Right cardiac atrium (tissue), 5 donors: ENCODE measurements at places on chromosomes 5 and 9.

DNA sequence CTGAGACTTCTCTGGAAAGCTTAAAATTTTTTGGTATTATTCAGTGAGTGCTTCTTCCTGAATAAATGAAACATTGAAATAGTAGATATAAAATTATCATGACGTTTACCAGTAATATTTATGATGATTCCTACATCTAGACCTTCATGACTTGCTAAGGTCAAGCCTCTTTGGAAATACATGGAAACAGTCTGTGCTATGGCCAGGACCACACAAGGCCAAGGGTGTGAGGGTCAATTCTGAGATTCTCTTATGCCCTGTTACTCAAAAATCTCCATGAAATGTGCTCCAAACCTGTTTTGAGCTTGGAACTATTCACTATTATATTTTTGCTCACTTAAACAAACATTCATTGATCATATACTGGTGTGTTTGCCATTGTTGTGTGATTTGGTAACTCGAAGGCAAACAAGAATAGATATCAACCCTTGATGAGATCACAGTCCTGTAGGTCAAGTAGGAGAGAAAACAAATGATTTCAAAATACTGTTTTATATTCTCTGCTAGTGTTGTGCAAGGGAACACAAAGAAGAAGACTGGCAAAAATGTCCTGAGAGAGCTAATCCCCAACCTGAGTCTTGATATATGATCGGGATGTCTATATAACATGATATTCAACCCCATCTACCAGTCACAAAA, 1254.9 kb upstream of the DMAC1 start:
- no peak for DNase-seq

- DNase-seq = no peak
Observed at GRCh38 chr5:644509-644908, 32.4 kb downstream of the CEP72 start.

DNA sequence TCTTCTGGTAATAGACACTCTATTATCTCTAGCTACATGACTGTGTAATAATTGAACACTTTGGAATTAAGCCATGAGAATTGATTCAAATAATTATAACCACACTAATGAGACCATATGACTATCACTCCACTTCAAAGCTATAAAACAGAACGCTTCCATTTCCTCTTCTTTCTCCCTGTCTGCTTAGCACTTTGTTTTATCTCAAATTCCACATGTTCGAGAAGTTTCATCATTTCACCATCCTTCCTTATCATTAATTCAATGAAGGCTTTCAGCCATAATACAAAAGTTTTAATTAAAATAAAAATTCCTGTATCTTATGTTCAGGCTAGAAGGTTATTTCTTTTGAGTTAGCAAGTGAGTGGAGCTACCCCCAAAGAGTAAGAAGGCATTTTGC, 7.4 kb upstream of the DCTN4 start:
- no peak for DNase-seq

GRCh38 chr5:168592014-168592368, 12.8 kb upstream of the PANK3 start:
- DNase-seq = peak; percentile 79

DNA sequence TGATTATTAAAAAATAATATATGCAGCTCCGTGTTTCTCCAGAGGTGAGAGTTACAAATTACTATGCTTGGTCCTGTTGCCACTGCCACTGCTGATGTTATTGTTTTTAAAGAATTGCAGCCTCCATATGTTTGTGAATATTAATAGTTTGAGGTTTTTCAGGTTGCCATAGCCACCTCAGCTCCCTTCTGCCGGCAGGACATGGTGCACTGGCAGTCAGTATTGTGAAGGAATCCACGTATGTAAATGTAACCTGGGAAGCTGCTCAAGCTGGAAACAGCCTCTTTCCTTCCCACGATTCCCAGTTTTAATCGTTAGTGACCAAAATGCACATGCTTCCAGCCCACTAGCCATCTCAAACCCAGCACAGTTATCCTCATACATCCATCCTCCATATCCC, 184.4 kb upstream of the CCNG1 start:
- DNase-seq = no peak

- peak; percentile 80 for DNase-seq
Observed at GRCh38 chr9:127846443-127847177, 7.8 kb downstream of the ENG start.

GRCh38 chr5:172798422-172799215, 27.6 kb upstream of the DUSP1 start:
- no peak for DNase-seq

- no peak for DNase-seq
Observed at GRCh38 chr9:94875300-94876020, 149.0 kb downstream of the AOPEP start.

DNA sequence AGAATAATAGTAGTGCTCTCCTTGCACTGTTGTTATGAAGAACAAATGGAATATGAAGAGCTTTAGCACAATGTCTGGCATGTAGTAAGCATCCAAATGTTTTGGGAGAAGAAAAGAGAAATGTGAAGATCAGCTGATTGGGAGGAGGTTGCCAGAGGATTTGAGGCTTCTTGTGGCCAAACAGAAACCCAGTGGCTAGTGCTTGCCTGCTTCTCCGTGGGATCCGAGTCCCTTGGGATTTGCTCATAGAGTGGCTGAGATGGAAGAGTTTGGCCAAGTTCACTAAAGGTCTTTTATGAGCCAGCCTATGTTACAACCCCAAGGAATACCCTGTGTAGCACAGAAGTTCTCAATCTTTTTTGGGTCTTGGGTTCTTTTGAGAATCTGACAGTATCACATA, 86.0 kb downstream of the ANGPTL2 start:
- DNase-seq = no peak

- no peak for DNase-seq
Observed at GRCh38 chr5:33848554-33848953, 43.2 kb downstream of the ADAMTS12 start.

GRCh38 chr9:18314316-18314715, 159.6 kb upstream of the ADAMTSL1 start:
- DNase-seq = no peak

- no peak for DNase-seq
Observed at GRCh38 chr9:15453956-15454355, 31.3 kb downstream of the SNAPC3 start.

- DNase-seq = no peak
Observed at GRCh38 chr5:8396756-8397155, 527.8 kb downstream of the MTRR start.

GRCh38 chr9:13588151-13589033, 308.9 kb upstream of the MPDZ start:
- DNase-seq = no peak

GRCh38 chr5:102018690-102019089, 277.4 kb downstream of the SLCO4C1 start:
- no peak for DNase-seq

GRCh38 chr5:41695920-41696582, 174.2 kb downstream of the OXCT1 start:
- DNase-seq = no peak

GRCh38 chr5:178113141-178113787, at the start of gene N4BP3:
TSS of gene N4BP3 (plus strand) at chr5:178113532. CDS start at chr5:178119584, 6,052 bp downstream.
- no peak for DNase-seq

DNA sequence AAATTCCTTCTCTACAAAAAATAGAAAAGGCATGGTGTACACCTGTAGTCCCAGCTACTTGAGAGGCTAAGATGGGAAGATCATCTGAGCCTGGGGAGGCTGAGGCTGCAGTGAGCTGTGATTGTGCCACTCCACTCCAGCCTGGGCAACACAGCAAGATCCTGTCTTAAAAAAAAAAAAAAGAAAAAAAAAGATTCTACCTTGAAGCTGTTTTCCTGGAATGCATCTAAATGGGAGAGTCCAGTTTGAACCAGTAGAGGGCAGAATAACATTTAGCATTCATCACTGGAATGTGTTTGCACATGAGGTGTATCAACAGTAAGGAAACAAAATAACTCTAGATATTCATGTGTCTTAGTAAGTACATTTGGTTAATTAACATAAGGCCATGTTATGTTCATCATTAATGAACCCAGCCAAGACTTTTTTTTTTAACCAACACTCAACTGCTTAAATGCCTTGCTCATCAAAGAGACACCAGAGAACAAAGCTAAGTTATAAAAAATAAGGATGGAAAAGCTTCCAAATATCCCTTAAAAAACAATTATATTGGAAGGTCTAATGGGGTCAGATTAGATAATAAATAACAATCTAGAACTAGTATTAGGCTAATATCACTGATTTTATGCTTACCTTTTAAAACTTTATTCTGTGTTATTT, 16.1 kb downstream of the IFNE start:
- DNase-seq = no peak

DNA sequence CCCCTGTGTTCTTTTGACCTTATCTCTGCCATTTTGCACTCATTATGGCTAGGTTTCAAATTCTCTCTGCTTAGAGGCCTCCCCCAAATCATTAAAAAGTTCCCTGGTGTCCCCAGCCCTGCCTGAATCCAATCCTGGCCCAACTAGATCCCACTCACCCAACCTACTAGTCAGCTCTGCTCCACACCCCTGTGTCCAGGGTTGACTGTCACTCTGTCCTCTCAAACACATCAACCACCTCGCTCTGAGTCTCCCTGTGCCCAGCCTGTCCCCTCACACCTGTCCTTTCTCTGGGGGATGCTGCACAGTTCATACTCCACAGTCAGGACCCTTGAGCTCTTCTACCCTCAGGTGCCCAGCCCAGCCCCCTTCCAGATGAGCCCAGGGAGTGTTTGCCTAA, 154.2 kb upstream of the SV2C start:
- DNase-seq = no peak

DNA sequence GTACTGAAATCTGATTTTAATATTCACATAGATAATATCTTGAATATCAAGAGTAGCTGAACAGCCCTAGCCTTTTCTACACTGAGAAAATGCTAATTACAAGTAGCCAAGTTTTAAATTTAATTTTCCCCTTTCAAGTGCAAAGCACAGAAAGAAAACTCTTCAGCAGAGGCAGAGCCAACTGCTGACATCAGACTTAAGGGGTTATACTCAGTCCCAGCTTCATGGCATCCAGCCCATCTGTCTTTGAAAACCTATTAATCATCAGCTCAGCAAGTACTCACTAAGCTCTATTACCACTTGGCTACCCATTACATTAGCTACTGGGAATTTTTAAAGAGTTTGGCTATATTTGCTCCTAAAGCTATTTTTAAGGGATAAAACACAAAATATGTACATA, 220.5 kb downstream of the SLC12A2 start:
- DNase-seq = no peak

DNA sequence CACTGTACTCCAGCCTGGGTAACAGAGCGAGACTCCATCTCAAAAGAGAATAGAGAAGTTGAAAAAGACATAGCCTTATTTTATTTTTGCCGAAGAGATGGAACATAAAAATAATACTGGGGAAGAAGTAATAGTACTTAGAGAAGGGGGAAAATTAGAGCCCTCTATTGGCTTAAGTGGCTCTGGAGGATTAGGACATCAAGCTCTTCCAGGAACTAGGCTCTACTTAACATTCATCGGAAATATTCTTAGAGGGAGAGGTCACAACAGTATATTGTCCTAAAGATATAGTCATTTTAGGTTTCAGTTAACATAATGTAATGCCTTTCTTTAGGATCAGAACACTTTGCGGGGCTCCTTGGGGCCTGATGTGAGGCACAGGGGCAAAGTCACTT, 86.0 kb upstream of the PLPP1 start:
- no peak for DNase-seq

- no peak for DNase-seq
Observed at GRCh38 chr5:111115229-111115628, 23.1 kb downstream of the WDR36 start.

DNA sequence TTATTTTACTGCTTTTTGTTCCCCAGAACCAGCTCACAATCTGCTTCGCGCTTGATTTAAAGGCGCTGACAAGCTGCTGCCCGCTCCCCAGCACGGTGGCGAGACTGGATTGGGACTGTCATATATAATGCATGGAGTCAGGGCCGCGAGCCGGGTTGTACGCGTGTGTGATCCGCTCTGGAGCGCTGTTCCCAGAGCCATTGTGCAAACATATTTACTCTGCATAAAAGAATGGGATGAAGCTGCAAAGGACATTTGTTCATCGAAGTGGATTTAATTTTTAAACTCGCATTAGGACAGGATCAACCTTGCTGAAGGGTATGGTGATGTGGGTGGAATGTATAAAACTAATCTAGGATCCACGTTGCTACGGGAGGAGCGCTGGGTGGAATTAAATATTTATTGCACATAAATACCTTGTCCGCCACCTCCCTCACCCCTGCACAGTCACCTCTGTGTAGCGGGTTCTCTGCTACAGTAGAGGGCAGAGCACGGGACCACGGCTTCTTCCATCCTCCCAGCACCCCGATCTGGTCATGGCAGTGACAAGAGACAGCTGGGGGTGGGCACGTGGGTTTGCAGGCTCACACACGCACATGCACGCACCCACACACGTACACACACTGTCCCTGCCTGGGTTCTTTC, 18.1 kb upstream of the FCN1 start:
- peak; percentile 7 for DNase-seq

GRCh38 chr9:16090907-16091629, 538.2 kb downstream of the CCDC171 start:
- no peak for DNase-seq

DNA sequence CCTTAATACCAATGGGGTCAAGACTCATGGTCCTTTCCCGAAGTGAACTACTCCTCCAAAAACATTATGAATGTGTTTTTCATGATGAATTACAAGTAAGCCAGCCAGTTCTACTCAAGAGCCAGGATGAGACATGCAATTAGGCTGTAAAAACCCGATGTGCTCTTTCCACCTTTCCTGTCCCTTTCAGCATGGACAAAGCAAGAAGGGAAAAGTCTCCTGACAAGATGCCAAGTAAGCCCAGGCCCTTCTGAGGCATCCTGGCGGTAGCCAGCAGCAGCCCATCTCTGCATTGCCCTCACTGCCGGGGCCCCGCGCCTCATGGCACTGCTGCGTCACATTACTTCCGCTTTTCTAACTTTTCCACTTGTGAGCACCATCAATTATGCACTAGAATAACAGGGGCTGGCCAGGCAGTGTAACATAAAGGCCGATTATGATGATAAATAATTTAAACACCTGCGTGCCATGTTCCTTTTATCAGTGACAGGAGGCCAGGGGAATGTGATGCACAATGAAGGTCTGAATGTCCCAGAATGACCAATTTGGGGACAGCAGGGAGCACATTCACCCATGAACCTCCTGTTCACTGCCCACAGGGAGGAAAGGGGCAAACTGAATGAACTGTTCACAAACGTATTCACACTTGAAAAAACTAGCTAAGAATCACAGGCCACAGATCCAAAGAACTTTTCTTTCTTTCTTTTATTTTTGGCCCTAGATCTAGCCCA, 37.4 kb downstream of the EFNA5 start:
- DNase-seq = no peak

- no peak for DNase-seq
Observed at GRCh38 chr5:165138236-165138635, 1632.8 kb downstream of the MAT2B start.
